NCI-H526 (cell line): ENCODE measurements at places on chromosomes 2 and 18.

DNA sequence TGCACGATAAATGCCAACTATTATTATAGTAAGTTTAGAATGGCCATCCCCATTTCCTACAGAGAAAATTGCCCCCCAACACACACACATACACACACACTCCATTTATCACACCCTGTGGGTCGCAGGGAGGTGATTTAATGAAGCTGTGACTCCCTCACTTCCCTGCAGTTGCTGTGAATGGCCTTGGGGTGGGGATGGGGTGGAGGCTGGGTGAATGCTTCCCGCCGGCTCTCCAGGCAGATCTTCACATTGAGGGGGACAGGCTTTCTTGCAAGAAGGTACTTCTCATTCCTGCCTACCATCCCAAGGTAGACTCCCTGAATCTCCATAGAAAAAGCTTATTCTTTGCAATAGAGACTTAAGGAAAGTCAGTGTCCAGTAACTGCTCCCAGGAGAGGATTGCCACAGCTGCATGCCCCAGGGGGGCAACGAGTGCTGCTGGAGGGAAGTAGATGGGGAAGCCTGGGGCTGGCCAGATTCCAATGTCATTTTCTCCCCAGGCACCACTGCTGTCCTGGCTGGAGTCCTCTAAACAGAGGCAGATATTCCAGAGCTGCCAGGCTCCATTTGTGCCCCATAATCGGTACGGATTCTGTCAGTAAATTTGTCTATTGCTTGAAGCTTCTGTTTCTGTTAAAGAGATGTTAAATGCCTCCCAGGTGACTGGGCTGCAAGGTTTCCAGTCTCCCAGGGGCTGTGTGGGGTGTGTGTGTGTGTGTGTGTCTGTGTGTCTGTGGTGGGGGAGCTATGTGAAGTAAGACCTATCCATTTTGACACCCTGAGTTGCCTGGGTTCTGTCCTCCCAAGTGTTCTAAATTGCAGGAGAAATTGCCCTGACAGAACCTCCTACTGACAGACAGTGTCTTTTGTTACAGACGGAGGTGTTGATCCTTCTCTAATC is 265.5 kb downstream of the SRBD1 start:
- no peak for DNase-seq

DNA sequence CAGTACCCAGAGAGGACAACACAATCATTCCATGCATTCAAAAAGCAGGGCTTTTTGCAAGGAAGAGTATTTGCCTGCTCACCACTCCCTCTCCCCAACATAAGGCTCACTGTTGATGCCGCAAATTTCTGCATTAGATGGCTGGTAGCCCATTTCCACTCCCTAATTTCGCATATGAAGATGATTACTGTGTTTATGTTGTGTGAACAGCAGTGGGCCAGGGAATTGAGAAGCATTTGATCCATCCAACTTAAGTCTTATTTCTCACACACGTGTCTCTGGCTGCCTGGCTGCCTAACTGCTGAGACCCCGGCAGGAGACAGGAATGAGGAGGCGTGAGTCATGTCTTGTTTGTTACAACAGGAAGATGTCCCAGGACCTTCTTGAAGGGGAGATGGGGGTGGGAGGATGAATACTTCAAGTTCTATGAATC is 294.1 kb downstream of the ALK start:
- DNase-seq: no peak

GRCh38 chr2:144520756-144521487 is 1.0 kb upstream of the ZEB2 start:
- no peak for DNase-seq

DNA sequence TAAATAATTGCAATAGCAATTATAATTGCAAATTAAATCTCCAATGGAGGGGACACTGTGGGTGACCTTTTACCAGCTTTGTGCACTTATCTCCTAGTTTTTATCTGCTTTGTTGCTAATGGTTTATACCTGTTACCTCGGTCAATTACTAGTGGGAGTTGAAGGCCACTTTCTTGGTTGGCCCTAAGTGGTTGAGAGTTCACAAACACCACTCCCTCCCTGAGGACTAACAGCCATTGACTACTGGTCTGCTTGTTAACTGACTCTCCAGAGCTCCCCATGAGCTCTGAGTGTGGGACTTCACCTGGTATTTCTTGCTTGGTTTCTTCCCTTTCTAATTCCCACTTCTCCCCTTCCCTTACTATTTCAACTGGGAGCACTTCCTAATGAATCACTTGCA is 27.2 kb downstream of the SERPINE2 start:
- DNase-seq: no peak

GRCh38 chr2:101361121-101361520 is 26.2 kb downstream of the CREG2 start:
- peak; percentile 57 for DNase-seq

DNA sequence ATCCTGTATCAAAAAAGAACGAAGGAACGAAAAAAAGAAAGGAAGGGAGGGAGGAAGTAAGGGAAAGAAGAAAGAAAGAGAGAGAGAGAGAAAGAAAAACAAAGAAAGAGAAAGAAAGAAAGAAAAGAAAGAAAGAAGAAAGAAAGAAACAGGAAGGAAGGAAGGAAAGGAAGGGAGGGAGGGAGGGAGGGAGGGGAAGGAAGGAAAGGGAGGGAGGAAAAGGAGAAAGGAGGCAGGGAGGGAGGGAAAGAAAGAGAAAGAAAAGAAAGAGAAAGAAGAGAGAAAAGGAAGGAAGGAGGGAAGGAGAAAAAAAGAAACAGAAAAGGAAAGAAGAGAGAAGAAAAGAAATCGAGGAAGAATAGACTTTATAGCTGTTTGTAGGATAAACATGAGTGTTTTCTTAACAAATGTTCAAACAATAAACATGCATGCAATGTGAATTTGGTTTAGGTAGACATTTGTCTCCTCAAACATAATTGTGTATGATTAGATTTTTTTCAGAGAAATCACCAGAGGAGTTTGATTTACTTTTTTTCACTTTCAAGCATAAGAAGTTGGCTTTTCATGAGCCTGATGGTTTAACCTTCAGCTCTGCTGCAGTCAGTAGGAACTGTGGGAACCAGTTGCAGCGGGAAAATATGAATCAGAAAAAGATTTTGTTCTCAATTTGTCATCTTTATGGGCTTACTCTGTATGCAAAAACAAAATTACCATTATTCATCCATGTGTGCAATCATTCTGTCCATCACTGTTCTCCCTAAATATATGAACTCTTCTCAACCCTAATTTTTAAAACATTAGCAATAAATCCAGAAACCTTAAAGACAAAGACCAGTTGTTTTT is 71.6 kb downstream of the PRKRA start:
- no peak for DNase-seq

DNA sequence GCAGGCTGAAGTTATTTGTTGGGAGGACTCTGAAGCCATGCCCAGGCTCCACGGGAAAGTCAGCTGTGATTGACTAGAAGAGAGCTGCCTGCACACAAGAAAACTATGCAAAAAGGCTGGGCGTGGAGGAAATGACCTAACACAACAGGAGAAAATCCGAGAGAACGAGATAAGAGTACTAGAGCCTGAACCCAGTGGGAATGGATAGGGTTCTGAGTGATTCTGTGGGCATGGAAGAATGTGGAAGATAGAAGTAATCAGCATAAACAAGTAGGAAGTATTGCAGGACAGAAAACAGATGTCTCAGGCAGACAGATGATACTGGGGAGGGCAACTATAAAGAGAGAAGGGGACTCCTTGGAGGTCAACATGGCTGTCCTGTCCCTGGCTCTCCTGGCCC is 12.1 kb upstream of the COPS8 start:
- no peak for DNase-seq
